ENCODE measurements at places on chromosomes 2 and 18.
A peak's percentile ranks its signal among the peaks of the same experiment; 100 is the strongest.

DNA sequence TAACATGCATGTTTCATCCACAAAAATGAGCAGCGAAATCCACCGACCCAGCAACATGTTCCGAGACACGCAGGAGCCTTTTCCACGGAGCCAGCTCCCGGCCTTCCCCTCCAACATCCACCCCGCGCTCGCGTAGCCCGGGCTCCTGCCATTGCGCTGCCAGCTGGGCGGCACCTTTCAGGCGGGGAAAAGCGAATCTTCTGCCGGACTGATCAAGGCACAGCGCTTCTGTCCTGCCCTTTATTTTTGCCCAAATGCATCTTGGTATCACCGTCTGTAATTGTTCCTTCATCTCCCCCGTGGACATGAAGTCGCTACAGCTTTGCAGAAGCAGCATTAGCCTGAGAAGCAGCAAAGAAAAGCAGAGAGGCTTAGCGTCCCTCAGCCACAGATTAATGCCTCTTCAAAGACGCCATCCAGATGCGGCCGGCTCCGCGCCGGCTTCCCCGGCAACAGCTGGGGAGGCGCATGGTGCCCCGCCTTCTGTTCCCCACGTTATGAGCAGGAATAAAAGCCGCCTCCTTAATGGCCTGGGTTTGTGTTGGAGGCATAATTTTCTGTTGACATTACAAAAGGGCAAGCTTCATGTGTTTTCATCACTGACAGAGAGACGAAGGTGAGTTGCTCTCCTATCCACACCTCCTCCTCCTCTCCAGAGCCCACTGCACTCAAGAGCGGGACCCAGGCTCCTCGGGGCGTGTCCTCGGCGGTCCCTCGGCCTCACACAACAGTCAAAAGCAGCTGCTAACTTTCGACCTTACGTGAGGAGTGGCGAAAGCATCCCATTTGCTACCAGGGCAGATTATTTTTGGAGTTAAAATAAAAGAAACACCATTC lies 122.1 kb upstream of the SALL3 start:
- DNase-seq: no peak

GRCh38 chr2:10007921-10008808 lies 35.2 kb upstream of the KLF11 start:
- no peak for DNase-seq

GRCh38 chr2:207274530-207275189 lies 108.9 kb upstream of the KLF7 start:
- no peak for DNase-seq

- no peak for DNase-seq
Observed at GRCh38 chr2:191291471-191291870, 46.3 kb downstream of the MYO1B start.

- no peak for DNase-seq
Observed at GRCh38 chr2:198890490-198890889, 567.2 kb downstream of the SATB2 start.

- no peak for DNase-seq
Observed at GRCh38 chr2:203820969-203821368, 46.6 kb upstream of the CTLA4 start.

GRCh38 chr2:55869637-55870325 lies 53.8 kb downstream of the EFEMP1 start:
- DNase-seq: no peak

DNA sequence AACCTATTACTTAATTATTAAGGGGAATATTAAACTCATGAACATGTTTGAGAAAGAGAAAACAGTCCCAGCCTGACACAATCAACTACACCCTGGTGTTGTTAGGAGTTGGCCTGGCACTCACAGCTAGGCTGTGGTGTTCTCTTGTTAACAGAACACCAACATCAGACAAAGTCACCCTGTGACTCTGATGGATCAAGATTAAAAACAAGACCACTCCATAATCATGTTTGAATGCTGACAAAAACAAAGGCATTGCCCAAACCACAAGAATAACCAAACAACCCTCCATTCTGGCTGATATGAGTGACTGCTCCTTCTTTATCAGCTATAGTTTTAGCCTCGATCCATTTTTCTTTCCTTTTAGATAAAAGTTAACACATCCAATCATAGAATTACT lies 3.0 kb downstream of the BOLL start:
- no peak for DNase-seq

GRCh38 chr2:44974064-44974715 lies 32.7 kb downstream of the SIX3 start:
- peak; percentile 65 for DNase-seq

- DNase-seq: no peak
Observed at GRCh38 chr2:232890896-232891601, 21.0 kb downstream of the SNORC start.

- DNase-seq: no peak
Observed at GRCh38 chr18:77811503-77811902, 561.9 kb downstream of the GALR1 start.

- DNase-seq: no peak
Observed at GRCh38 chr18:80056095-80056494, 21.9 kb downstream of the RBFA start.

GRCh38 chr18:31206787-31207381 lies 44.2 kb upstream of the DSC1 start:
- DNase-seq: peak; percentile 54

DNA sequence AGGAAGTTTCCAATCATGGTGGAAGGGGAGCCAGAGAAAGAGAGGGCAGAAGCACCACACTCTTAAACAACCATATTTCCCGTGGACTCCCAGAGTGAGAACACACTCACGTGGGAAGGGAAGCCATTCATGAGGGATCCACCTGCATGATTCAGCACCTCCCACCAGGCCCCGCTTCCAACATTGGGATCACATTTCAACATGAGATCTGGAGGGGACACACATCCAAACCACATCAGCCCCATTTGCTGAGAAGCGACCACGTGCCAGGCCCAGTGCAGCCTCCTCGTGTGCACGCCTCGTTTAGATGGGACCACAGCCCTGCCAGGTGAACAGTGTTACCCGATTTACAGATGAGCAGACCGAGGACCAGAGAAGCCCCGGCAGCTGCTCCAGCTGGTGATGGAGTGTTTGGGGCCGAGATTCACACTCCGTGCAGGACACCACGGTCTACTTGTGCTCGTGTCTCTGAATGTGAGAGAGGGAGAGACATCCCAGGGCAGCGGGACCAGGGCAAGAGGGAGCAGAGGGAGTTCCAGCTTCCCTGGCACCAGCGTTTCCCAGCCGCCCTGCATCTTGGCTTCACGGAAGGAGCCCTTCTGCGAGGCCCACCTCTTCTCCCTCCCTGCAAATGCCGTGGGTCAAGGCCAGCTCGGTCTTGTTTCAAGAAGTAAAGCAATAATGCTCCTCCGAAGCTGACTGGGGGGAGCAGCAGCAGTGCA lies 76.9 kb upstream of the ODC1 start:
- DNase-seq: no peak

DNA sequence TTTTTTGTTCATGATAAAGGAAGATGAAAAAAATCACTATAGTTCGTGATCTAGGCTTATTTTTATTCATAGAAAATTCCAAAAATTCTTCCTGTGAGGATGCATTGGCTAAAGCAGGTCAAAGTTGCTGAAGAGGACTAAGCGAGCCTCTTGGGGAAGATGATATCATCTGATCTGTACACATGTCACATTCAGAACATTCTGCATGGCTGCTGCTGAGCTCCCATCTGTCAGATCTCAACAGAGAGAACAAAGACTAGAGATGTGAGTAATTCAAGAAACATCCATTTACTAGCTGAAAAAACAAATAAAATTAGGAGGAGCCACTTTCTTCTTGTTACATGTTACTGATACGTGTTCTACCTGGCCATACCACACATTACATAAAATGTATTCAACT lies 518.6 kb upstream of the FSIP2 start:
- no peak for DNase-seq

DNA sequence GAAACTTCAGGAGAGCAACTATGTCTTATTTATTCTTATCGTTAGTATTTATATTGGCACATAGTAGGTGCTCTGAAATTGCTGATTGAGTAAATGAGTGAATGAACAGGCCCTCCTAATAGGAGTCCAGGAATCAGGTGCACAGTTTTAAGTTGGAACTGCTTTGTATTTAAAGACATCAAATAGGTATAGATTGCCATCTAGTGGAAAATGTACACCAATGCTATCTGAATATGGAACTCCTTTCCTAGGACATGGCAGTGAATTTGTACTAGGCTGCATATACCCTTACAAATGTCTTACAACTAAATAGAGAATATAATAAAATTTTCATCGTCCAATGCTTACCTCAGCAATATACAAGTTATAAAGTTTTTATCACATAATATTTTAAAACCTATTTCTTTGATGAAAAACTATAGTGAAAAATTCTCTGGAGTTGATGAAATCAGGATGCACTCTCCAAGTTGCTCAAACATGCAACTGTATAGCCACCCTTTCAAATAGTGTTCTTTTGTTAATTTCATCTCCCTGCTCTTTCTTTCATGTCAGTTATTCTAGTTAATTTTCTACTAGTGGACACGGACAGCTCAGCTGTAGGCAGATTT lies 318.9 kb upstream of the SYT4 start:
- peak; percentile 26 for DNase-seq

DNA sequence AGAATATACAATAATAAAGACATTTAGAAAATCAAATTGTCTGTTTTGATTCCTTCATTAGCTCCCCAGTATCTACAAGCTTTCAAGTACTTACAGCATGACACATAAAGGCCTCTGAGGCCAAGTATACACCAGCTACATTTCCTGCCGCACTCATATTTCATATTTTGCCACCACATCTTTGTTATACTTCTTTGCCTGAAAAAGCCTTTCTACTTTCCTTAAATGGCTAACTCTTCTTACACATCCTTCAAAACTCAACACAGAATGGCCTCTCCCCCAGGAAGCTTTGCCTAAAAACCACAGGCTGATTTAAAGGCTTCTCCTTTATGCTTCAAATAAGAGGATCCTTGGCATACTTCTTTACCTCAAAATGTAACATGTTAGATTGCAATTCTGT lies 4.5 kb downstream of the STK17B start:
- DNase-seq: no peak

DNA sequence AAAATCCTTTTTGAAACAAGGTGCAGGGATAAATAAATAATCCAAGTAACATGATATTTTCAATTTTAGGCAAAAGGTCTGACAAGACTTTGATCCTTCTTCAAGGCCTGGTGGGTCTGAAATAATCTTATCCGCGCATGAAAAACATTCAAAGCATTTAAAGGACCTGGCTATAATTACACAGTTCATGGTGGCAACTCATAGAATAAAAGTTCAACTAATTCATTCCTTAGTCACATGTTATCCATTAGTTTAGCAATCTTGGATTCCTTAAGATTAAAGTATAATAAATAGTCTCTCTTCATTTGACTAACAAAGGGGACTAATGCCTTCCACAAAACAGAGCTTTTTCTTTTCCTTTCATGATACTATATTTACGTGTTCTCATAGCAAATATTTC lies 21.0 kb upstream of the SLC38A11 start:
- DNase-seq: no peak

- no peak for DNase-seq
Observed at GRCh38 chr2:225457482-225457881, 58.0 kb downstream of the NYAP2 start.

- no peak for DNase-seq
Observed at GRCh38 chr18:7844418-7844817, 277.3 kb downstream of the PTPRM start.

DNA sequence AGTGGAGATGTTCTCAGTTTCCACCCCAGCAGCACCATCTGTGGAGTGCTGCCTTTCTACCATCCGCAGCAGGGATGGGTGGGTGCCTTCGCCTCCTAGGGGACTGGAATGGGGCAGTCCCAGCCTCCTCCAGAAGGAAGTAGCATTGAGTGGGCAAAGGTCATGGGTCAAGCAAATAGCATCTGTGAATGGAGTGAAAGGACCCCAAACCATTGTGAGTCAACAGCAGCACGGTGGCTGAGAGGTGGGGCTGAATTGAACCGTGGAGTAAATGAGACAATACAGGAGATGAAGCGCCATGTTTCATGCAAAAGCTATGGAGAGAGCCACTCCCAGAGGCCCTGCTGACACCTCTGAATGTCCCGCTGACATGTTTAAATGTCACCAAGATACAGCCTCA lies 9.7 kb downstream of the GPR55 start:
- DNase-seq: no peak

DNA sequence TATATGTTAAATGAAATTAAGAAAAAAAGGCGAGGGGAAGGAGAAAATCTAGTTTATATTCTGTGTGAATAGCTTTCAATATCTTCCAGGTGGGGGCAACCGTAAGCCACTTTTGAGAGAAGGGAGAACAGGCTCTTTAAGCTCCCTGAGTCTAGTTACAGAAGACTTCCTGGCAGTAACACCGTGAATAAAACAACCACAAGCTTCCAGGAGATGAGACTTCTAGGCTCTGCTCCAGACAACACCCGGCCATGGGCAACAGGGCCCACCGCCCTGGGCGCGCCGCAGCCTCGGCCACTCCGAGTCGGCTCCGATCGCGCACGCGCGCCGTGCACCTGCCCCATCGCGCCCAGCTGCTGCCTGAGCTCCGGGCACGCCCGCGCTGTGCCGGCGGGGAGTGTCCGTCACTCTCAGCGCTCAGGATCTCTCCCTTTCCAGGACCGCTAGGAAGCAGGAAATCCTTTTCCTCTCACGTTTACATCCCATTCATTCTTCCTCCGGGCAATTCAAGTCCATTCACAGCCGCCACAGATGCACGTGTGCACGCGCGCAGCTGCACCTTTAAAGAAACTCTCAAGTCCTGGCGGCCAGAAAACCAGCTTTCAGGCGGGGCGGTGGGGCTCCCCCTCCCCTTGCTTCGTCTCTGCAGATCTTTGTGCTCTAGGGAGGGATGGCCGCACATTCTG lies 19.4 kb upstream of the PAX3 start:
- peak; percentile 46 for DNase-seq

- no peak for DNase-seq
Observed at GRCh38 chr2:210003359-210003758, 921 bp downstream of the RPE start.

DNA sequence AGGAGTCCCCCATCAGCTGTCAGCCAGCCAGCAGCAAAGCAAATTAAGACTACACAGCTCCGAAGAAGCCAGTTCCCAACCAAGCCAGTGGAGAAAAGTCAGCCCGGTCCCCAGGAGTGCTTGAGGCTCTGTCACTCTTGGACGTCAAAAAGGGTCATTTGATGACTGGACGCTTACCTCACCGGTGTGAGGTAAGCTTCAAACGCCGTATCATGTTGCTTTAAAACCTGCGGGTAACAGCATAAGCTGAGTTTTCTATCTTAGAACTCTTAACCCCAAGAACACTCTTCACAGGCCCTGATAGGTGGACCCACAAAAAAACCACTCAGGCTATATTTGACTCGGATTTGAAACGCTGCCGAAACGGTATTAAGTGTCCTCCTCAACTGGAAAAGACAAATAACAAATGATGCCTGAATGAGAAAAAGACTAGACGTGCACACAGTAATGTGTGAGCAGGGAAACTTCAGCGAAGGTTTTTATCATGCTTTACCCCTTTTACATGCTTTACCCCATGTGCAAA lies 682 bp upstream of the LNPK start:
- no peak for DNase-seq

All from COLO829 (cell line).